ENCODE measurements at places on chromosomes 7 and 10.

- DNase-seq: no peak
These were observed 93.4 kb upstream of the AUTS2 start for GRCh38 chr7:69504733-69505420.

- DNase-seq: no peak
These were observed 38.8 kb upstream of the CDK6 start for GRCh38 chr7:92875173-92875572.

DNA sequence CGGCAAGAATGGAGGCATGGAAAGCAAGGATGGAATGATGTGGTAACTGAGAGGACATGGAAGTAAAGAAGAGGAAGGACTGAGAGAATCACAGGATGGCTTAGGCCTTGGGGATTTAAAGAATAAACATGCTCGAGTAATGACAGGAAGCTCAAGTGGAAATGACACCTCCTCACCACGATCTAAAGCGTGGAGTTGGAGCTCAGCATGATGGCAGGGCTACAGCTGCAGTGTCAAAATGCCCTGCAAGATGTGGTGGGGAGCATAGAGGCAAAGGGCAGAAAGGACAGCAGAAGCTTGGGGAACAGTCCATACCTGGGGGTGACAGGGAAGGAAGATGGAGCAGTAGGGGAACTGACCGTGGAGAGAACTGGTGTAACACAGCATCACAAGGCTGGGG lies 229.5 kb upstream of the PLXNA4 start:
- no peak for DNase-seq

DNA sequence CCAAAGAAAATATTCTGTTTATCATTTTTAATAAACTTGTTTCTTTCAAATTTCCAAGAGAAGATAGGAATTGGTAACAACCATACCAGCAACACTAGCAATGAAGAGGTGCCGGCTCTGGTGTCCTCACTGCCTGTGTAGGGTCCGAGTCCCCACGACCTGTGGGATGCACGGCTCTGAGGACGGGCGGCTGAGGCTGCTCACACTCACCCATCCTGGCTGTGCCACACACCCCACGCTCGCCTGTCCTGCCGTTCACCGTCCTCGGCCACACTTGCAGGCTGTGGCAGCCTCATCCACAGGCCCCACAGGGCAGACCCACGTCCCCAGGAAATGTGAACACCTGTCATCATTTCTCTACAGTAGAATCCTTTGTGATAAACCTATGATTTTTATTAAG lies 48.2 kb upstream of the DPYSL4 start:
- DNase-seq: no peak

DNA sequence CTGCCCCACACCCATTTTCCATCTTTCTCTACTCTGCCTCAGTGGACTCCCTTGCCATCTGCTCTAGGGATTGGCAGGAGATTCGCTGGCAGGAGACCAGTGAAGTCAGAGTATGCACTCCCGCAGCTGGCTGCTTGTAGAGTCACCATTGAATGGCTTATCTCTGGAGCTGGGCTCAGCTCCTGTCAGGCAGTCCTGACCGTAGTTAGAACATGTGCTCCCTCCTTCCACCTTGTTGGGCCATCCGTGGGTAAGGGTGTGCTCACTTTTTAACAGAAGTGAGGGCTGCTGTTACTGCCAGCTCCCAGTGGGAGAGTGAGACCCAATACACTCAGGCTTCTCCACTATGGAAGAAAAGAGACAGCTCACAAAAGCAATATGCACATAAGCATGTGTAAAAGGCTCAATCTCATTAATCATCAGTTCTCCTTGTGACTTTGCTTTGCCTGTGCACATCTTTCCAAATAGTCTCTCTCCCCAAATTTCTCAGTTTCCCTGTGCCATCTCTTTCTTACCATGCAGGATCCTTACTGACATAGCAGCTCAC lies 773.3 kb downstream of the GRID1 start:
- no peak for DNase-seq

DNA sequence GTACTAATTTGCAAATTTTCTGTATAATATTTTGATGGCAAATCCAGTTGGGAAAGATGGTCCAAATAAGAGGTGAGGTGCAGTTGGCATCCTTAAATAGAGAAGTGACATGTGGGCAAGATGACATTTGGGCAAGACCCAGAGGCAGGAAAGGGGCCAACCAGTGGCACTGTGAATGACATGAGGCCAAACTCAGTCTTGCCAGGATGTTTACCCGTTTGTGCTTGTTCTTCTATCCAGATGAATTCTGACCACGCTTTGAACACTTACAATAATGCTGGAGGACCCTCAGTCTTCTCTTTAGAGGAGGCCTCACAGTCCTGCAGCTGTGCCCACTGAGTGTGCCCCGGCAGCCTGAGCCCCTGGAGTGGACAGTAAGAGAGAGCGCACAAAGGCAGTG lies 45.1 kb downstream of the KCNMA1 start:
- DNase-seq: no peak

DNA sequence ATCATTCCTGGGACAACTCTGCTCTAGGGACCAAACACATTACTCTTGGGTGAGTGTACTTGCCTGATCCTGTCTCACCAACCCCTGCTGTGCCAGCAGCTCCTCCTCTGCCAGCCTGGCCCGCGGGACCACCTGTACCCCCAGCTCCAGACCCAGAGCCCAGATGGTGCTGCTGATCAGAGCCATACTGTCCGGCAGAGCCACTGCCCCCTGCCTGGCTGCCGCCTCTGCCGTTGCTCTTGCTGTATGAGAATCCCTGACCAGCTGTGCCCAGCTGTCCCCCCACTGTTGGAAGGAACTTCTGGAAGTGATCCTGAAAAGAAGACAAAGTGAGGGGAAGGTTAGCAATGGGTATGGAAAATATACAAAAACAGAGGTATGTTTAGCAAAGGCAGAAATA lies 6.9 kb downstream of the MYOZ1 start:
- DNase-seq: no peak

DNA sequence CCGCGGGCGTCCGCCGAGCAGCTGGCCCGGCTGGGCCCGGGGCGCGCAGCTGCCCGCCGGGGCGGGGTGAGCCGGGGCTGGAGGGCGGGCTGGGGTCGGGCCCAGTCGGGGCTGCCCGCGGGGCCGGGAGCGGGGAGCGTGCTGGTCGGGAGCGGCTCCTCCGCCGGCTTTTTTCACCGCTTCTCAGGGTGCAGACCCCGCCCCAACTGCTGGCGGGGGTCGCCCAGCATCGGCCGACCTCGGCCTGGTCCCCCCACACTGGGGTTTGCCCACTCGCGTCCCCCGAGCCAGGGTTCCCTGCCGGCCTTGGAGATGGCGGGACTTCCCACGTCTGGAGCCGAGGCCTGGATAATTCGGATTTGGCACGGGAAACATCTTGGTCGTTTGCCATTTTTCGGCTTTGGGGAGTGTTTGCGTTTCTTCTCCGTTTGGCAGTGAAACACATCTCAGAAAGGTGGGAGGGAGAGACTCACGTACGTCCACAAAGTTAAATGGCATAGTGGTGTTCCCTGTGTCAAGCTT lies 432 bp downstream of the TMEM248 start:
- DNase-seq: no peak

GRCh38 chr10:130812381-130813148 lies 499.0 kb downstream of the TCERG1L start:
- no peak for DNase-seq

DNA sequence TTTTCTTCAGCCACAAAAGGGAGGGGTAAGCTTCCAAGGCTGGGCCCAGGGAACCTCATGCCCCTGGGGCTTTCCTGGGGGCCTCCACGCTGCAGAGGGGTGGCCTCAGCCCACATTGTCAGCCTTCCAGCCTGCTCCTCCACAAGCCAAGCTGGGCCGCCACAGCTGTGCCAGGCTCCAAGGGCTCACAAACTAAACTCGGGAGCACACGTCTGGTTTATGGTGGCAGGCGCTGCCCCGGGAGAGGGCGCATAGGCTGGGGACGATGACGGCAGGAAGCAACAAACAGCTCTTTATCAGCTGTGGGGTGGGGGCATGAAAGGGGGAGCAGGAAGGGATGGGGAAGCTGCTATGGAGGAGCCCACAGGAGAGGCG lies 6.3 kb upstream of the CDH23 start:
- no peak for DNase-seq

- peak; percentile 64 for DNase-seq
These were observed 73.3 kb upstream of the NFE2L3 start for GRCh38 chr7:26078437-26079336.

- DNase-seq: no peak
These were observed 20.4 kb downstream of the GRID2IP start for GRCh38 chr7:6530626-6531491.

DNA sequence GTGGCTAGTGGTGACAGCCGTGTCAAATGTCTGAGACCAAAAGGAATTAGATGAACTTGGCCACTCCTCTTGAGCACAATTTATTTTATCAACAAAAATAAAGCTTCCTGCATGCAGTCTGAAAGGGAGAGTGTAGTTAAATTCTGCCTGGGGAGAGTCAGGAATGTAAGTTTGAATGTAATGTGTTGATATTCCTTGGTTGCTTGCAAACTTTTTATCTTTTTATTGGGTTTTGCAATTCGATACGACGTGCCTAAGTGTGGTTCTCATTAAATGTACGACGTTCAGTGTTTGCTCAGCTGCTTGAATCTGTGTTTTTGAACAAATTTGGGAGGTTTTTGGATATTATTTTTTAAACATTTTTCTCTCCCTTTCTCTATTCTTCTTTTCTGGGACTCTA lies 839.9 kb downstream of the CCSER2 start:
- no peak for DNase-seq

GRCh38 chr10:101485681-101486554 lies 102.1 kb downstream of the POLL start:
- no peak for DNase-seq

DNA sequence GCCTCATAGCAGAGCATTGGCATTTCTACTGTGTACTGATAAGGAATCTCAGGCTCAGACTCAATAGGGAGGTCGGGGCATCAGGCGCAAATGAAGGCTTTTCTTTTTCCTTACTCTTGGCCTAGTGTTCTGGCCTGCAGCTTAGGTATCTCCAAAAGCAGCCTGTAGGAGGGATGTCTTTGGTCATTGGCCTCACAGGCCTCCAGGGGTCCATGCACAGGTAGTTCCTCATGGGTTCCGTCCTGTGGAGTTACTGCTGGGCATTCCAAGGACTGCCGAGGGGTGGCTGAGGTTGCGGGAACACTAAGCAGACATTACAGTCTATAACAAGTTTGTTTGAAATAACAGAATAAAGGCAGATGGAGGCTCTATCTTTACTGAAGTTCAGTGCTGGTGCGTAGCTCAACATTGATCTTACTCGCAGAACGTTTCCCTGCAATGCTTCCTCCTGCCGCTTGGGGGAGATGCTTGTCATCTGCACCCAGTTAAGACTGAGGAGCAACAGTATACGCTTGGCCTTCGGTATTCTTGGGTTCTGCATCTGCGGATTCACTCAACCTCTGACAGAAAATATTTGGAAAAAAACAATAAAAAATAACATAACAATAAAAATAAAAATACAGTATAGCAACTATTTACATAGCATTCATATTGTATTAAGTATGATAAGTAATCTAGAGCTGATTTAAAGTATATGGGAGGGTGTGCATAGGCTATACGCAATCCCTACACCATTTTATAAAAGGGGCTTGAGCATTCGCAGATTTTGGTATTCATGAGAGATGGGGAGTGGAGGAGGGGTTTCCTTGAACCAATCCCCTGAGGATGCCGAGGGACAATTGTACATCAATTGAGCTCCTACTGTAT lies 58.9 kb downstream of the SH2D4B start:
- DNase-seq: no peak

GRCh38 chr7:55539380-55539779 lies 32.9 kb downstream of the VOPP1 start:
- no peak for DNase-seq

DNA sequence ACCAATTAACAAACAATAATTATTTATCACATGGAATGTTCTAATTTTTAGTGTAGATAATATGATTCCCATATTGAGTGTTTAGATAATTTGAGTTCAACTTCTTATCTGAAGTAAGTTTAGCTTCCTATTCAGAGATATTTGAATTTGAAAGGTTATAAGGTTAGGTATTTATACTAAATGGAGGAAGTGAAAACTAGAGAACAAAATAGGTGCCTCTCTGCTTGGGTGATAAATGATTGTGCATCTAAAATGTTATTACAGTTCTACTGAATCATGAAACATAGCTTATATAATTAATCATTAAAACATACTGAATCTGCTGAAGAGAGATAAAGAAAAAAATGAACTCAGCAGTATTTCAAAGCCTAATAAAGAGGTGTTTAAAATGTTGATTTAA lies 1174.3 kb downstream of the XPNPEP1 start:
- DNase-seq: no peak

DNA sequence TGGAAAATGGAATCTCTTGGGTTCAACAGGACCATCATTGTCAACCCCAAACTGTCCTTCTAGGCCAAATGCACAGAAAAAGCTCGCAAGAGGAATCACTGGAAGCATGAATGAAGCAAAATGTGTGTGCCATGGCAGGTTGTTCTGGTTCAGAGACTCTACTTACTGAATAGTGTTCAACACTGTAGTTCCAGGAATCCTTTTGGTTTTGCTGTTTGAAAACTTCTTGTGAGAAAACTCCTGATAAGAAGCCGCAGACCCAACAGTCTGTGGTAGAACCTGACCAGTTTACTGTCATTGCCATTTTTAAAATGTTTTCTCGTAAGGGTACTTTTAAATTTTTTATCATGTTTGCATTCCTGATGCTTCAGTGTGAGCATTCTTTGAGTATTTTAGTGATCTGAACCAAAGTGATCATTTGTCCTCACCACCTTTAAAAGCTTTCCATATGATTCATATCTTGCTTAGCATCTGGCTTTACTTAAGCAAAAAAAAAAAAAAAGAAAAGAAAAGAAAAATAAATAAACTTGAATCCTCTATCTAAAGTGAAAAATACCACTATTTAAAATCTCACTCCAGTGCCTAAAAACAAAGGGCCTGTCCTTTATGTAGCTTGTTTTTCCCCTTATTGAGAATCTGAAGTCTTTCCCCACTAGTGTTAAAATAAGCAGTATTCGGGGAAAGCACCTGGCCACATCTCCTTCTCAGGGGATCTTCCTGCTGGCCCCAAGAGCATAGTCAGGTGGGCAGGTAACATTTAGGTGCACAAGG lies 92.4 kb downstream of the WNT2 start:
- no peak for DNase-seq

GRCh38 chr10:102608487-102608886 lies 35.8 kb upstream of the TRIM8 start:
- peak; percentile 22 for DNase-seq

DNA sequence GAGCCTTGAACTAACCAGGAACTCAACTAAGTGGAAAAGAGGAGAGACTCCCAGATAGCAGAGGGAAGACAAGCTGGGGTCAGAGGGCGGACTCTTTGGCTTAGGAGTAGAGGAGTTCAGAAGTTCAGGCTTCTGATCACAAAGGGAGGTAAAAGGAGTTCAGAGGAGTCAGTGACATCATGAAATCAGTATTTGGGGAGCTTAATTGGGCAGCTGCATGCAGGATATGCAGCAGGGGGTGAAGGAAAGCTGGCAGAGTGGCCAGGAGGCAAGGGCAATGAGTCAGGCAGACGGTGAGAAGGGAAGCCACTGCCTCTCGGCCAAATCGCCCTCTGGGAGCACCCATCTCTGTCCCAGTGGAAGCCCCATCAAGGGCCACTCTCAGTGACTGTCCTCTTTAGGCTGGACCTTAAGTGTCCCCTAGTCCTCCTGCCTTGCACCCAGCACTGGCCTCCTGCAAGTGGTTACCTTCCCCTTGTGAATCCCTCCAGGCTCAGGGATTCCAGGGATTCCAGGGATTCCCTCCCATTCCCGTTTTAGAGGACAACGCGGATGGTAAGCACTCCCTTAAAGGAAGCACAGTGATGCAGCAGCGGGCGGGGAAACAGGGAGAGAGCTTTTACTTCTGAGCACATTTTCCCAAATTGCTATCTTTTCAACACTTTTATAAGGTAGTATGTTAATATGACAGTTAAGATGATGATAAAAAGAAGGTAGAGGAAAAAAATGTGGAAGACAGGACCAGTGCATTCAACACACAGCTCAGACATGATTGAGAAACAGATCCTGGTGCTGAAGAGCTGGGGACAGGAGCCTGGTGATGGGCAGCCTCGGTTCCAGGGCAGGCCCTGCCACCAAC lies 72.6 kb downstream of the KCNMA1 start:
- no peak for DNase-seq
